ENCODE measurements at places on chromosomes 12 and 14. TPM values are rescaled to one million over a fixed set of nuclear protein-coding genes. Genes with fewer than 3 reads are reported as not detected.

CDKL1 gene
- 20.4 TPM for total RNA-seq

CLEC7A gene
- 6.6 TPM for total RNA-seq

DHRS2 gene
- not detected for total RNA-seq

TSPAN11 gene
- 0.18 TPM for total RNA-seq

NANOG gene
- total RNA-seq = not detected

GRCh38 chr12:5864301-5864700, 80.8 kb downstream of the ANO2 start:
- DNase-seq = no peak
- no peaks in the 10 kb centered on the region for H3K27me3 ChIP-seq
- H3K4me1 ChIP-seq = no peaks in the 10 kb centered on the region

DNA sequence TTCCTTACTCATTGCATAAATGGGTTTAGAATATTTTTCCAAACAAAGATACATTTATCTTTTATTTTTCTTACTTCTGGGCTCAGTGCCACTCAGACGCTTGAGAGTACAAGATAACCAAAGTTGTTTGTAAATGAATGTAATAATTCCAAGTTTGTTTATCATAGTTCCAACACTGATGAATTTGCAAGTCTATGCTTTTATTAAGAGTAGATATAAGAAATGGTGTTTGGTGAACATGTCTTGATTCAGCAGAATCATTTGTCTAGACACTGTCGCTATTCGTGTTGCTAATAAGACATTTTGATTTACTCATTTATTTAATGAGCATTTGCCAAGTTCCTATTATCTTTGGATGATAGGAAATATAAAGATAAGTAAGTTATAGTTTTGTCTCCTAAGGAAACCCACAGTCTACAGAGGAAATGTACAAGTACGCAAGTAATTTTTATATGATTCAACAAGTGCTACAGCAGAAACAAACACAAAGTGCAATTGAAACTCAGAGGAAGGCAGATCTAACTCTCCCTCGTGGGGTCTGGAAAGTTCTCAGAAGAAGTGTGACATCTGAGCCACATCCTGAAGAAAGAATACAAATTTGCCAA, 132.8 kb upstream of the FSCB start:
- no peaks in the 10 kb centered on the region for H3K36me3 ChIP-seq
- no peak overlapping the region for H3K27ac ChIP-seq
- no peaks in the 10 kb centered on the region for H3K27me3 ChIP-seq

DNA sequence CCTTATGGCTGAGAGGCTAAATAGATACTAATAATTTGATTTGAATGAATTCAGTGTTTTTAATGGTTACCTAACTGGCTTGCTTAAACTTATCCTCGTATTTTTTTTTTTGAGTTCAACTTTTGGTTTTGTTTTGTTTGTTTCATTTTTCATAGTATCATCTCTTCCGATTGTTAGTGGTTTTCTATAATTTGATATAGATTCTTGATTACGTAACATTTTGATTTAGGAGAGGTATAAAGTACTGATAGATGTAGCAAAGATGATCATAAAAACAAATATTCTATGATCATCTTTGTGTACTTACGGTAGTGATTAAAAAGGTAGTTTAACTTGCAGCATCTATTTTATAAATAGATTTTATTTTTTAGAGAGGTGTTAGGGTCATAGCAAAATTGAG, 93.0 kb downstream of the ALX1 start:
- H3K4me1 ChIP-seq = no peaks in the 10 kb centered on the region
- H3K36me3 ChIP-seq = no peaks in the 10 kb centered on the region
- no peaks in the 10 kb centered on the region for H3K27me3 ChIP-seq
- no peak for DNase-seq
- no peak overlapping the region for H3K27ac ChIP-seq

DNA sequence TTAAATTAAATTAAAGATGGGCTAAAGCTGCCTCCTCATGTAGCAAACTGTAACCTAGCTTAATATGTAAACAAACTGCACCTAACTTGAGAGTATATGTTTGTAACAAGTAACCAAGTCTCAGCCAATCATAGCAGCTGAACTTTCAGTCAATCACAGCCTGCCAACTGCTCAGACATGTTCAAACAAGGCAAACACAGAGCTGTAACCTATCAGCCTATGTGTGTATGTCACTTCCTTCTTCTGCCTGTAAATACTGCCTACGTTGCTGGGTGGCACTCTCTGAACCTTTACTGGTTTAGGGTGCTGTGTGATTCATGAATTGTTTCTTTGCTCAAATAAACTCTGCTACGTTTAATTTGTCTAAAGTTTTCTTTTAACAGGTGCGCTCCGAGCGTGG, 2.9 kb downstream of the SERPINA6 start:
- no peak for DNase-seq
- no peak overlapping the region for H3K4me3 ChIP-seq
- H3K27ac ChIP-seq = no peak overlapping the region
- H3K27me3 ChIP-seq = no peaks in the 10 kb centered on the region

DNA sequence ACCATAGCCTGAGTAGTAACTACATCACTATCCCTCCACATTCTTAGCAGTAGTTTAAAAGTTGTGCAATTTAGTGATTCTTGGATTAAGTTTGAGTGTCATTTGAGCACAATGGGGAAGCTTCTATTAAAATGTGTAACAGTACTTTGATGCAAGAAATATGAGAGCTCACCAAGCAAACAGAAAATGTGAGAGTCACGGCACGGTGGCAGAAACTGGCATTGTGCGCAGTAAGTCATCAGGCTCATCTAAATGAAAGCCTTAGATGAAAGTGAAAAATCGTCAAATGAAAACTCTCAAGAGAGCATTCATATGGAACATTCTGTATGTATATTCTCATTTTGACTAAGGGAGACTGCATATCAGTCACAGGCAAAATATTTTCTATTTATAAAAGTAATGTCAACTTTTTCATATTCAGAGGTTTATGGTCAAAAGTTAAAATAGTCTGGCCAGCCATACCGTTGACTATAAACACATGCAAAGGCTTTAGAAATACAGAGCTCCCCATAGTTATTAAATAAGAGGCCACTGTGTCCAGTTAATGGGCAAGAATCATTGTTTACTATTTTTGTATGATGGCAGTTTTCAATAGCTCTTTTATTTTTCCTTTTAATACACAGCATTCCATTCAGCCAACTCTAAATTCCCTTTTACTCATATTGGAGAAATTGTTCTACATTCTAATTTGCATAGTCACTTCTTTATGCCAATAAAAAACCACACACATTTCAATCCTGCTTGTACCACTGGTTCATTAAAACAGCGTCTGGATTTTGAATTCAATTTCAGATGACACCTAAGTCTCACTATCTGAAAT, 167.9 kb downstream of the PRKD1 start:
- no peak overlapping the region for H3K27ac ChIP-seq
- H3K4me3 ChIP-seq = no peak overlapping the region
- no peaks in the 10 kb centered on the region for H3K4me1 ChIP-seq

- no peaks in the 10 kb centered on the region for H3K27me3 ChIP-seq
- H3K27ac ChIP-seq = no peak overlapping the region
- no peaks in the 10 kb centered on the region for H3K4me1 ChIP-seq
These were observed 241.2 kb downstream of the SOX5 start for GRCh38 chr12:23708185-23708837.

DNA sequence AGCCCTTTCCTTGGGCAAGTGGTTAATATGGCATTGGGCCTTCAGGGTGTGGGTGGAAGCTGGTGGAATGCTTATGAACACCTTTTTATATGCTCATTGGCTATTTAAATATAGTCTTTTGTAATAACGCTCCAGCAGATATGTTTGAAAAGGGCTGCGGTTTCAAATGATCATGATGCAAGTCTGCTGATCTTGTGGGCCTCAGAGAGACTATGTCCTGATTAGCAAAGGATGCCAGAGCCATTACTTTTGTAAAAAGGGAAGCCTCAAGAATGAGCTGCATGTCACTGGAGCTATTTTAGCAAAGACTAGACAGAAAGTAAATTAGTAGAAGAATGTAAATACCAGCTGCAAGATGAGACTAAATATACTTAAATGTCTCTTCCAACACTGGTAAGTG, 200.5 kb downstream of the GXYLT1 start:
- H3K4me3 ChIP-seq = no peak overlapping the region
- H3K36me3 ChIP-seq = no peaks in the 10 kb centered on the region
- no peak overlapping the region for H3K27ac ChIP-seq
- H3K27me3 ChIP-seq = no peaks in the 10 kb centered on the region
- H3K4me1 ChIP-seq = no peaks in the 10 kb centered on the region

DNA sequence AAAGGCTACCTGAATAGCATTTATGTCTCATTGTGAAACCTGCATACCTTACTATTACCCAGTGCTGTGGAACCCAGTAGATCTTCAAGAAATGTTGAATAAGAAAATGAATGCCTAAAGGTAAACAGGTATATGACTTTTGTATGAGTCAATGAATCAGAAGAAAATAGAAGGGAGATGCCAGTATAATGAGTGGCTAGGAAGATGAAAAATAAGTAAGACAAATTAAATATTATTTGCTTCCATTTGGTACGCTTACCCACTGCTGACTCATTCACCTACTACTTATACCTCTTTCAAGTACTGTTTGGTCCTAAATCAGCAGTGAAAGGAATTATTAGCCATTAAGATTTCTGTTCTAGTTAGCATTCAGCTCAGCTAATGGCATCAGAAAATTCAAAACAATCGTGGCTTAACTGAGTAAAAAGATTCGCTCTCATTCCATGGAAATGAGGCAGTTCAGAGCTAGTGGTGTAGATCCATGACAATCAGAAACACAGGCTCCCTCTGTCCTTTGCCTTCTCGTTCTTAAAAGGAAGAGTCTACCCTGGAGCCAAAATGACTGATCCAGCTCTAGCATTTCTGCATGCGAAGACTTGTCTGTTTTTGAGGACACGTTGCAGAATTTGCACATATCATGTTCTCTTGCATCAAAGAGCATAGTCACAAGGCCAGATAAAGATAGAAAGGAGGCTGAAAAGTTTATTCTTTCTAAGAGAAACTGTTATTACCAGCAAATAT, 705.8 kb upstream of the USP15 start:
- no peaks in the 10 kb centered on the region for H3K27me3 ChIP-seq
- no peak overlapping the region for H3K27ac ChIP-seq
- no peaks in the 10 kb centered on the region for H3K36me3 ChIP-seq
- H3K4me3 ChIP-seq = no peak overlapping the region
- no peak for DNase-seq
- H3K4me1 ChIP-seq = no peaks in the 10 kb centered on the region

Data from Peyer's patch (tissue), 4 donors.